ENCODE measurements at places on chromosomes 2 and 18.

DNA sequence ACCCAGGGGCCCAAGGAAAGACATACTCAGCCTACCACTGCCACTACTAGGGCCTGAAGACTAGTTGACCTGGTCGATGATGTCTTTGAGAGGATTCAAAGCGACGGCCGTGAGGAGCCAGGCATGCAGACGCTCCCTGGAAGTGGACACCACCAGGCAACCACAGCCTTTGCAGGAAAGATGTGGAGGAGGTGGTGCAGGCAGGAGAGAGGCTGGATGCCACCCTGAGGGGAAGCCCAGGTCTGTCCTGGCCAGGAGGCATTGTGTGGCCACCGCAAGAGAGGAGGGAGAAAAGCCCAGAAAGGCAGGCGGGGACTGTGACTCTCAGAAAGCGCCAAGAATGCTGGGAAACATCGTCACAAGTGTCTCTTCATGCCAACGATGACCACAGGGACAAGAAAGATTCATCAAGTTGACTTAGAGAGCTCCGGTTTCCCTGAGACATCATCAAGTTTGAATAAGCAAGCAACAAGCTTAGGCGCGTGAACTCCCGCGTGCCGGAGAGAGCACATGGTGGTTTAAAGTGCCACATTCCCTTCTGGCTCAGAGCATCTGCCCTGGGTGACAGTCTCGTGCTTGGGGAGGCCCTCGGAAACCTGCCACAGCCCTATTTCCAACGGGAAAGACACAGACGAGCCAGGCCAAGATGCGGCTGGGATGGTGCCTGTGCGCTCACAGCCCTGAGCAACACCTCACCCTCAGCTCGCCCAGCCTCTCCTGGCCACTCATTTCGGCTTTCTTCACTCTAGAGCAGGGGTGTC, 464.5 kb upstream of the SALL3 start:
- no peak overlapping the region for H3K27ac ChIP-seq
- DNase-seq: no peak
- H3K36me3 ChIP-seq: no peaks in the 10 kb centered on the region
- H3K4me3 ChIP-seq: no peak overlapping the region

DNA sequence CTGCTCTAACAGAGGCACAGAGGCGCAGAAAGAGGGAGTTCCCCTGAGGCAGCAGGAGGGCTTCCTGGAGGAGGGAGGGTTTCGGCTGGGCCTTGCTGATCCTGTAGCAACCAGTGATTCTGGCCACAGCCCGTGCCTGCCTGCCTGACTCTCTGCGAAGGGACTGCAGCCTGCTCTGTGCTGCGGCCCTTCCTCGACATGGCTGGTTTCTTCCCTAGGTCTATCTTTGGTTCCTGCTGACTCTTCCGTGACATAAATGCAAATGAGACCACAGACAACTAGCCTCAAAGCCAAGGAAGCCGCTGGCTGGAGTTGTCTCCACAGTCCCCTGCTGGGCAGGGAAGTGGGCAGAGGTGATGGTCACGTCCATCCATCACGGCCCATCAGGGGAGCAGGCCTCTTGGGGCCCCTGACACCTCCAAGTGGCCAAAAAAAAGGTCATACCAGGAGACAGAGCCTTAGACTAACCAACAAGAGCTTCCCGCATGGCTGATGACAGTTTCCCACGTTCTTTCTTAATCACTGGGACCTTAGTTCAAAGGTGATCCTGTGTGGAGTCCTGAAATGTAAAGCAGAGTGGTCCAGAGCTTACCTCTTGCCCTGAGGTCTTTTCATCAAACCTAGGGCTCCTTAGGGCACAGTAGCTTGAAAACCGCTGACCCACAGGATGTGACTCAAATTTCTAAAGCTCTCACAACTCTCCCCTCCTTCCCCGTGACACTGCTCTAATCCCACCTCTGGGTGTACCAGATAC, 55.3 kb downstream of the HS1BP3 start:
- peak overlapping the region; percentile 91 for H3K27ac ChIP-seq
- H3K4me3 ChIP-seq: no peak overlapping the region
- DNase-seq: peak; percentile 51
- H3K4me1 ChIP-seq: peaks cover 69% of the 10 kb centered on the region
- no peaks in the 10 kb centered on the region for H3K27me3 ChIP-seq
- no peaks in the 10 kb centered on the region for H3K36me3 ChIP-seq

DNA sequence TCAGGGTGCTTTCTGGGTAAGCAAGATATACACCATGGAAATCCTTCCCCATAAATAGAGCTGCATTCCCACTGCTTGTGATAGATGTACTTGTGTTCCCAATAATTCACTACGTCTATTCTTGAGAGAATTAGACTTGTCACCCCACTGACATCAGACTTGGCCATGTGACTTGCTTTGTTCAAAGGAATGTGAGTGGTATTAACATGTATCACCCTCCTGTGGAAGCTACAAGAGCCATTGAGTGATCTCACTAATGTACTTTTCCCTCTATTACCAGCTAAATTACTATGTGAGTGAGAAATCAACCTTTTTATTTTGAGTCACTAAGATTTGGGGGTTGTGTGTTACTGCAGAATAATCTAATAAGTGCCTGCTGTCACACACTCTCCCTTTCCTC, 176.0 kb downstream of the CCDC178 start:
- no peak overlapping the region for H3K27ac ChIP-seq
- no peak for DNase-seq
- no peaks in the 10 kb centered on the region for H3K4me1 ChIP-seq

DNA sequence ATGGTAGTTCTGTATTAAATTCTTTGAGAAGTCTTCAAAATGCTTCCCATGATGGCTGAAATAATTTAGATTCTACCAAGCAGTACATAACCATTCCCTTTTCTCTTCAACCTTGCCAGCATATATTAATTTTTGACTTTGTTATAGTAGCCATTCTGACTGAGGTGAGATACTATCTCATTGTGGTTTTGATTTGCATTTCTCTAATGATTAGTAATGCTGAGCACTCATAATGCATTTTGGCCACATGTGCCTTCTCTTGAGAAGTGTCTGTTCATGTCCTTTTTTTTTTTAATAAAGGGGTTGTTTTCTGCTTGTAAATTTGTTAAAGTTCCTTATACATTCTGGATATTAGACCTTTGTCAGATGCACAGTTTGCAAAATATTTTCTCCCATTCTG, 173.9 kb downstream of the CALCRL start:
- no peaks in the 10 kb centered on the region for H3K4me1 ChIP-seq
- H3K27me3 ChIP-seq: no peaks in the 10 kb centered on the region
- no peak overlapping the region for H3K27ac ChIP-seq
- no peaks in the 10 kb centered on the region for H3K36me3 ChIP-seq
- no peak for DNase-seq
- H3K4me3 ChIP-seq: no peak overlapping the region

DNA sequence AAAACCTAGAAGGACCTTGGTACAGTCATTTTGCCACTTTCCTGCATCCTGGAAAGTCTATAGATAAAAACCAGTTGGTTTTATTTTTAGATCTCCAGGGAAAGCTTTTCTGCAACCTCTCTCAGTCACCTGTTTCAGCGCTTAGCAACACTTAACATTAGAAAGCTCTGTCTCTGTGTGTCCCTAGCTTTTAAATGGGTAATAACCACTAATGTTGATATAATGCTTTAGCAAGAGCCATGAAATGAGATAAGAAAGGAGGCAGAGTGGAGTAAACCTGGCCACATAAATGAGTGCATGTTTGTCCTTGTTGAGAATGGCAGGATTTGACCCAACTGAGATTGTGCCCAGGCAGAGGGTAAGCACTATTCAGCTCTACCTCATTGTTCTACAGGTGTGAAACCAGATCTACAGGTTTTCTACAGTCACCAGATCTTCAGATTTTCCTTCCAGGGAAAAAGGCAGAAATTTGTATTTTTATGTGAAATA, 44.8 kb downstream of the MARCHF4 start:
- DNase-seq: no peak
- H3K36me3 ChIP-seq: no peaks in the 10 kb centered on the region
- no peak overlapping the region for H3K27ac ChIP-seq
- H3K27me3 ChIP-seq: no peaks in the 10 kb centered on the region
- no peaks in the 10 kb centered on the region for H3K4me1 ChIP-seq

GRCh38 chr18:55999641-56000040, 411.6 kb upstream of the TCF4 start:
- H3K27ac ChIP-seq: no peak overlapping the region
- H3K4me1 ChIP-seq: no peaks in the 10 kb centered on the region
- H3K36me3 ChIP-seq: no peaks in the 10 kb centered on the region
- DNase-seq: no peak

DNA sequence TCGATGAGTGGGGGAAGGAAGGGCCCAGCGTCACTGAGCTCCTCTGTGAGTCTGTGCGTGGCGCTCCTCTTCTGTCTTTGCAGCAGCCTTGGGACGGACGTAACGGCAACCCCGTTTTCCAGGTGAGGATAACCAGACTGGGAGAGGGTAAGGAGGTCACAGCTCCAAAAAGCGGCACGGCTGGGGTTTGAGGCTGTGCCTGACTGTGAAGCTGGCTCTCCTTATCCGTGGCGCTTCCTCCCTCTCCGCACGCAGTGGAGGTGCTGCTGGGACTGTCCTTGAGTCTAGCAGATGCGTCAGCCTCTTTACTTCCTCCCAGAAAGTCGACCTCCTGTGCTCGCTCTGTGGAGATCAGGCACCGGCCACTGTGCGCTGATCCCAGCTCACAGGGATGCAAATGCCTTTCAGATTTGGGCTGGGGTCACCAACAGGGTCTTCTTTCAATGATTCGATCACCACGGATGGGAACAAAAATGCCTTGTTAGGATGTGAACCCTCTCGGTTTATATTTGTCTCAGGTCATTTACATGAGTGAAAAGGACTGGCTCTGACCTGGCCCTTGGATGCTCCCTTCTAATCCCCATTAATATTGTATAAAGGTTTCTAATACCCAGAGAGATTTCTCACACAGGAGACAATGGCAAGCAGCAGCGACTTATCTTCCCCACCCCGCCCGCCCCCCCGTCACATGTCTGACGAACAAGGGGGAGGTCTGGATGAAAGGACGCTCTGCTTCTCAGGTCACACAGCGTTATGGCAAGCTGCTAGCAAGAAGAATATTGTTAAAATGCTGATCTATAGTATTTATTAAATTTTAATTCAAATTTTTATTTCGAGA, 30.1 kb upstream of the E2F6 start:
- no peak overlapping the region for H3K4me3 ChIP-seq
- no peaks in the 10 kb centered on the region for H3K27me3 ChIP-seq
- no peak overlapping the region for H3K27ac ChIP-seq
- H3K36me3 ChIP-seq: no peaks in the 10 kb centered on the region
- no peak for DNase-seq

DNA sequence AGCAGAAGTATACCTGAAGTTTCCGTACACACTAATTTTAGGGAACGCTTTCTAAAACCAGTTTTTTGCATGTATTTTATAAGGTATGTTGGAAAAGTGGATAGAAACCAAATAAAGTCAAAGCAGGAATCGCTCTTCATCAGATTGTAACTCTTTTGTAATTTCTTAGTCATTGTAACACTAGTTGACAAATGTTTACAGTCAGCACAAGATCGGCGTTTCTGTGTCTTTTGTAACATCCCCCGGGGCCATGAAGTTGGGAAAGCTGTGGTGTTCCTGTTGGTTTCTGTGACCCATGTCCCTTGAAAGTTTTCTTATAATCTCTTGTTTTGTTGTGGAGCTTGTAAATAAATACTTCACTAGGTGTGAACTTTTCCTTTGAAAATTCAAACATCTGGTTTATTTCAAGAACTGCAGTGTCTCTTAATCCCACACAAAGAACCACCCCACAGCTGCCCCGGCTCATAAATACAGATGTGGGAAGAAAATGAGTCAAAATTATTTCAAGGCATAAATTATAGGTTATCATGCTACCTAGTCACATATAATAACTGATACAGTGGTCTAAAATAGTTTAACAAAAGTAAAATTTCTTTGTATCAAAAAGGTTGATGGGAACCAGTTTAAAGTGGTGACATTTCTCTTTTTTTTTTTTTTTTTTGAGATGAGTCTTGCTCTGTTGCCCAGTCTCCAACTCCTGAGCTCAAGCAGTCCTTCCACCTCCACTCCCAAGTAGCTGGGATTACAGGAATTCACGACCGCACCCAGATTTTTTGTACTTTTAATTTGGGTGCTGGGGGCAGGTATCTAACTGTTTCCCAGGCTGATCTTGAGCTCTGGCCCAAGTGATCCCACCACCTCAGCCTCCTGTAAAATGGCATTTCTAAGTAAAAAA, 751 bp upstream of the NMI start:
- H3K27ac ChIP-seq: peak overlapping the region; percentile 98
- H3K27me3 ChIP-seq: no peaks in the 10 kb centered on the region
- no peaks in the 10 kb centered on the region for H3K4me1 ChIP-seq
- DNase-seq: peak; percentile 60
- H3K4me3 ChIP-seq: peak overlapping the region; percentile 66

- no peaks in the 10 kb centered on the region for H3K36me3 ChIP-seq
- H3K4me1 ChIP-seq: peaks cover 27% of the 10 kb centered on the region
- H3K27ac ChIP-seq: peak overlapping the region; percentile 58
- no peak for DNase-seq
Measured at GRCh38 chr2:205699515-205700289, 17.4 kb downstream of the NRP2 start.

GRCh38 chr2:185360776-185361175, 377.8 kb upstream of the FSIP2 start:
- H3K27ac ChIP-seq: no peak overlapping the region
- H3K4me1 ChIP-seq: no peaks in the 10 kb centered on the region
- no peak for DNase-seq
- H3K36me3 ChIP-seq: no peaks in the 10 kb centered on the region
- no peak overlapping the region for H3K4me3 ChIP-seq

- H3K27me3 ChIP-seq: no peaks in the 10 kb centered on the region
- H3K27ac ChIP-seq: no peak overlapping the region
- H3K4me1 ChIP-seq: no peaks in the 10 kb centered on the region
- H3K36me3 ChIP-seq: no peaks in the 10 kb centered on the region
Measured at GRCh38 chr2:175310813-175311504, 129.4 kb upstream of the ATP5MC3 start.

- DNase-seq: no peak
- peak overlapping the region; percentile 45 for H3K27ac ChIP-seq
- no peaks in the 10 kb centered on the region for H3K36me3 ChIP-seq
Measured at GRCh38 chr2:23503097-23503496, 118.1 kb downstream of the KLHL29 start.

DNA sequence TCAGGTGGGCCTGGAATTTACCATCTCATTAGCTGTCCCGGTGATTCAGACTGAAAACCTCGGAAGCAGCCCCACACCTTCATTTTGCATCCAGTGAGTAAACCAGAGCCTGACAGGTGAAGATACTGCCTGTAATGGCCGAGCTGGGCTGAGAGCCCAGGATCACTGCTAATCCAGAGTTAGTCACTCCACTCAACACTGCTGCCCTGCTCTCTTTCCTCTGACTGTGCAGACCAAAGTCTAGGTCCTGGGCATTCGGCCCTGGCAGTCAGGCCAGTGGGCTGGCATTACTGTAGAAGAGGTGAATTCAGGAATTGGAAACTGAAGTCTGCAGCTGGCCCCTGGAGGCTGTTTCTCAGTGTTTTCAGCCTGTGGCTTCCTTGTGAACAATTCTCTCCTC, 44.3 kb downstream of the TMEM17 start:
- H3K4me1 ChIP-seq: peaks cover 5% of the 10 kb centered on the region
- no peak overlapping the region for H3K27ac ChIP-seq
- no peak for DNase-seq
- no peaks in the 10 kb centered on the region for H3K27me3 ChIP-seq
- H3K4me3 ChIP-seq: no peak overlapping the region

All from tibial artery (tissue), 4 donors.